ENCODE measurements at places on chromosomes 11 and 22.

GRCh38 chr22:36012332-36012731 lies 16.3 kb downstream of the RBFOX2 start:
- no peak for DNase-seq

GRCh38 chr11:75625991-75626888 lies 42.6 kb downstream of the MAP6 start:
- no peak for DNase-seq

- no peak for DNase-seq
Measured at GRCh38 chr22:42645341-42645937, 3.8 kb downstream of the CYB5R3 start.

DNA sequence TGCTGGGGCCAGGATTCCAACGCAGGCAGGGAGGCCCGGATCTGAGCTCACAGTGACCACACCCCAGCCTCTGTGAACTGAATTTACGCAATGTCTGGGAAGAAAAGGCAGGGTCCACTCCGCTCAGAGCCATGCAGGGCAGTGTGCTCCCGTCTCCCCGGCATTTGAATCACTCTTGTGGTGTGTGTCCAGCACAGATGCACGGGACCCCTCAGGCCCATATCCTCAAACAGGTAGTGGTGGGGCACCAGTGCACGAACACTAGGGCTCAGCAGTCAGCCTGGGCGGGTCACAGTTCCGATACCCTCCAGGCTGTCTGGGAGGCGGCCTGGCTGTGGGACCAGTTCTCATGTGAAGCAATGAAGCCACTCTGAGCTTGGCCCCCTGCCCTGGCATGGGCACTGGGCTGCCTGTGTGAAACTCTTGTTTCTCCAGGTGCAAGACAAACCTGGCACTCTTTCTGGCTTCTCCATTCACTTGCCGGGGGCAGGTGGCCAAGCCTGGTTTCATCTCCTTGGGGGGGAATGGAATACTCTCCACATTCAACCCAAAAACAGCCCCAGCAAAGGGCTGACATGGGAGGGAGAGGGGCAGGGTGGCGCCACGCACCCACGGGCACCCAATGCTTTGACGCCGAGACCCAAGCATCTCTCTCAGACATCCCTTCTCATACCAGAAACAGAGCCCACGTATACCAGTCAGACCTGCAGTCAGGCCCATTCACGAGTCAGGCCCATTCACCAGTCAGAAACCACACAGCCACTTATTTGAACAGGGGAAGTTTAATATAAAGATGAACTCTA lies 14.3 kb downstream of the DHCR7 start:
- DNase-seq: no peak

DNA sequence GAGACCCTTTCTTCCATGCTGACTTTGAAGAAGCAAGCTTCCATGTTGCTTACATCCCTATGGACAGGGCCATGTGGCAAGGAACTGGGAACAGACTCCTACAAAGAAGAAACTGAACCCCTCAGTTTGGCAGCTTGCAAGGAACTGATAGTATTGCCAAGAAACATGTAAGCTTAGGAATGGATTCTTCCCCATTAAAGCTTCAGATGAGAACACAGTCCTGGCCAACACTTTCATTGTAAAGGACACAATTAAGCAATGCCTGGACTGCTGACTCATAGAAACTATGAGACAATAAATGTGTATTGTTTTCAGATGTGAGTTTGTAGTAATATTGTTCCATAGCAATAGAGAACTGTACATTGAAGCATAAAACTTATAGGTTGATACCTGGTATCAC lies 82.4 kb downstream of the AASDHPPT start:
- no peak for DNase-seq

Data from stimulated activated naive CD8-positive, alpha-beta T cell treated with anti-CD3 and anti-CD28 coated beads, Interleukin-15, amount 100 ng/mL, for 72 hours (primary cell).